ENCODE measurements at places on chromosomes 3 and 15.

- no peak for DNase-seq
Measured at GRCh38 chr3:169658311-169658931, 5.1 kb downstream of the MECOM start.

GRCh38 chr3:187989575-187990153 is 164.3 kb upstream of the LPP start:
- DNase-seq: no peak

- no peak for DNase-seq
Measured at GRCh38 chr3:20182206-20182605, 3.8 kb downstream of the SGO1 start.

DNA sequence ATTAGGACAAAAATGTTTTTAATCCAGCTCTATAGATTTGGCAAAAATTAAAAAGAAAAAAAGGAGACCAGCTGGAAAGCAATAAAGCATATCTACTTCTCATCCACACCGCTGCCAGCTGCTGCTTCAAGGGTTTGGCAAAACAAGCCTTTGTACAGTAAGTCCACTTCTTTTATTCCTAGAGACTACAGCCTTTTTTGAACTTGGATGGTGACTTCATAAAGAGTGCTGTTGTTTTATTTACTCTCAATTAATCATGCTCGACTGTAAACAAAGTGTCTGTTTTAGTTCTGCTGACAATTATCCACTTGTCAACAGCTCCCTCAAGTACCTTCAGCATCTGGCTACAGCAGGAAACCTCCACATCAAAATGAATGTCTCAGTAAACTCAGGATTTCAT is 12.3 kb upstream of the FOXB1 start:
- DNase-seq: no peak

DNA sequence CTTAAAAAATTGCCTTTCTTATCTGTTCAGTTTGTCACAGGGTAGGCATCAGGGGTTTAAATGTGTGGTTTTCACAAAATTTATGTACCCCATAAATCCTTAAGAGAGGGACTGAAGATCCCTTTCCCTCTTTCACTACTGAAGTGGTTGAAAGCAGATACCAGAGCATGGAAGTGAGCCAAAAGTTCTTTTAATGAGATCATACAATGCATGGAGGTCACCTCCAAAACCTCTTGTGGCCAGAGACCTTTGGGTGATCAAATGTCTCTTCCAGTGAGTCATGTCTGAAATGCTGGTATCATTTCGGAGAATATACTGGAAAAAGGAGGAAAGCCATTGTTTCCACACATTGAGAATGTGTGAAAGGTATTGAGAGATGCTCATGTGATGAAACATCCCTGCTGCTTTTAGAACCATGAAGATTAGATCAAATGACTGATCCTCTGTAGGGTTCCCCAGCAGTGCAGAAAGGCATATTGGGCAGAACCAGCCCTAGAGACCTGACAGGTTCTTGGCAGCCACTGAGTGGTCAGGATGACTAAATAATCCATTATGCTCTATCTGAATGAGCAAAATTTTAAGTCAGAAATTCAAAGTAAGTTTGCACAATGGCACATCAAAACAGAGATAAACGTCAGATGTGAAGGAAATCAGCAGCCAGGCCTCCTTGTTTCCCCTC is 165.8 kb upstream of the SLC2A2 start:
- no peak for DNase-seq

DNA sequence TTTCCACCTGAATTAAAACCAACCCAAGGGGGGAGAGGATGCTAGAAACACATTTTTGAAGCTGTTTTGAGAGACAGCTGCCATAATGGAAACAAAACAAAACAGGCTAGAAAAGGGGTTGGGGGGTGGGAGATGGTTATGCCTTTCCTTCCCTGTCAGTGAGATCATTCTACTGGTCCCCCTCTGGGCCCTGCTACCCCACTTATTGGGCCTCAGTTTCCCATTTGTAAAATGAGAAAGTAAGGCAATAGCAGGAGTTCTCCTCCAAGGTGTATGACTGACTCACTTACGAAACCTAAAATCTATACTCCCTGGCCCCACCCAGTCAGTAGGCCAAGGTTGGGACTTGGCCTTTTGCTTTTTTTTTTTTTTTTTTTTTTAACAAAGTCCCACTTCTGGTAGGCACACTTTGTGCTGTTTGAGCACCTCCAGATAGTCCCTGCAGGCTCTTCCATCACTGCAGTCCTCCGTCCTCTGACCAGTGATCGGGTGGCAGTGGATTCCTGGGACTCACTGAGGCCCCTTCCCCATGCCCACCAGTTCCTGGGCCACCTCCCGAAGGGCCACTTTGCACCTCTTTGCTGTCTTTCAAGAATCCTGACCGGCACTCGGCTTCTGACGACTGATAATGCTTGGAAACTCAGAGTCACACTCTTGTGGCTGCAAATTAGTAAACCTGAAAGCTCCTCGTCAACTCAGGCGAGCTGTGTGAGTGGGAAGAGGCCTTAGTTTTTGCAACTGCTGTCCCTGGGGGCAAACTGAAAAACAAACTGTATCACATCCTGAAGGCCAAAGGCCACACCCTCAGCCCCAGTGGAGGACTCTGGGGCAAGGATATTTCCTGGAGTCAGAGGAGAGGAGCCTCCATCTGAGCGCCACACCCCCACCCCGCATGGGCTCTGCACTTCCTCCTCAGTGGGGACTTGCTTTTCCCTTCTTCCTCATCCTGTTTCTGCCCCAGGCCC is 6.7 kb upstream of the PSTPIP1 start:
- DNase-seq: no peak

DNA sequence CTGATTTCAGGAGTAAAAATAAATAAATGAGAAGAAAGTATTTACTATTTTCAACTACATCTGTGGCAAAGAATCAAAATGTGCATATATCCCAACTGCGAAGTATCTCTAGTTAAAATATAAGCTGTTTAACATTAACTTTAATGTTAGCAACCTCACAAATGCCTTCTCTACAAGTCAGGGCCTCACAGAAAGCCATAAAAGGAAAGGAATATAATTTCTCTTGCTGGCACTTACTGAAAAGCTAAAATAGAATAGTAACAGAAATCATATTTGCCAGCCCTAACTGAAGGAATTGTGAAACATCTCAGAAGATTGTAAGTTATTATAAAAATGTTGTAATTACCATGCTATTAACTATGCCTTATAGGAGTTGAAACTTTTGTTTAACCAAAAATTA is 65.1 kb upstream of the MBNL1 start:
- DNase-seq: no peak

- DNase-seq: no peak
Measured at GRCh38 chr15:80242802-80243201, 9.2 kb downstream of the CTXND1 start.

GRCh38 chr3:105399611-105400010 is 32.9 kb downstream of the ALCAM start:
- DNase-seq: no peak

DNA sequence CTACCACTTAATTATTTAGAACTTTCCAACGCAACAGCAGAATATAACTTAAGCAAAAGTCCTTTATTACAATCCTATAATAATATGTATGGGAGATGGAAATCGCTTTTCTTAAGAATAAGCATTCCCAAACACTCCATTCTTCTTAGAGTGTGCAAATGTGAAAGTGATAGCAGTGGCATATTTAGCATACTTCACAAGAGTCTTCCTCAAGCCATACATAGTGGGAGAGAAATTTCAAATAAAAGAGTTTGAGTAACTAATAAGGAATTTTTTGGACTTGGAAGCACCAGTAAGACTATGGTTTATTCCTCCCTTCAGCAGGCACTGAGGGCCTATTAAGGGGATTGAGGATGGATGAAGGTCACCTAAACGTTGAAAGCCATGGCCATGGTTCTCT is 22.1 kb upstream of the BNC1 start:
- DNase-seq: no peak

DNA sequence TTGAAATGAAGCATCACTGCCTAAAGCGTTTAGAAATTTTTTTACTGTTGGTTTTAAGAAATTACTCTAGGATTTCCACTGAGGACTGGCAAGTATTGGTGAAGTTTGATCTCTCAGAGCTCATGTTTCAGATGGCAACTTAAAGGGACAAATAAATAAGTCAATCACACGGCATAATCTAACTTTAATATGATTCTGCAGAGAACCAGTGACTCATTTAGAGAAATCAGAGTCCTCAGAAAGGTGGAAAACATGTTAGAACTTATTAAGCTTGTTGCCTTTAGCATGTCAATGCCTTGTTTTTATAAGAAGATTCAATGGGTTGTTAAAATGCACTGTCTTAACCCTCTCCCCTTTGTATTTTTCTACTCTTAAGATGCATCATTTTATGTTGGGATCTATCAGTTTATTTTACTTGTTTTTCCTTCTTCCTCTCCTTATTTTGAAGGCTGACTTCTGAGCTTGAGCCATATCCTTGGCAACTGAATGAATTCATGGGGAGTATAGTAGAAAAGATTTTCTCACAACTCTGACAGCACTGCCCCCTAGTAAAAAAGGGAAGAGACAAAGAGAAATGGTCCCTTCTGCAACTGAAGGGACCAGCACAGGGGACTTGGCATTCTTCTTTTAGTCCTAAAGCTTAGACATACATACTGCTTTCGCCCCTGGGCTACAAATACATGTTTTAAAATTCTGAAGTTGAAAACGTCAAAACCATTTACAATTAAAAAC is 431.2 kb downstream of the LPP start:
- no peak for DNase-seq

DNA sequence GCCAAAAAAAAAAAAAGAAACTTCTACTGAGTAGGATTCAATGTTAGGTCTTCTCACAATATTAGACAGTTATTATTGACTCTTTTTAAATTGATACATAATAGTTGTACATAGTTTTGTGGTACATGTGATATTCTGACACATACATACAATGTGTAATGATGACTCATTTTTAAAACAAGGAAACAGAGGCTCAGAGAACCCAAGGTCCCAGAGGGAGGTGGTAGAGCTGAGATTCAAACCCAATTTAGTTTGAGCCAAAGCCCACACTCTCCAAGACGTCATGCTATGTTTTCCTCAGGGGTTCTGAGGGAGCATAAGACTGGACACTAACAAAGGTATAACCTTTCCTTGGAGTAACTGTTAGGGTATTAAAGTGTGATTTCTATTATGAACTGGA is 40.6 kb downstream of the MYO5C start:
- DNase-seq: no peak

GRCh38 chr15:39704235-39704634 is 78.4 kb downstream of the FSIP1 start:
- DNase-seq: no peak

DNA sequence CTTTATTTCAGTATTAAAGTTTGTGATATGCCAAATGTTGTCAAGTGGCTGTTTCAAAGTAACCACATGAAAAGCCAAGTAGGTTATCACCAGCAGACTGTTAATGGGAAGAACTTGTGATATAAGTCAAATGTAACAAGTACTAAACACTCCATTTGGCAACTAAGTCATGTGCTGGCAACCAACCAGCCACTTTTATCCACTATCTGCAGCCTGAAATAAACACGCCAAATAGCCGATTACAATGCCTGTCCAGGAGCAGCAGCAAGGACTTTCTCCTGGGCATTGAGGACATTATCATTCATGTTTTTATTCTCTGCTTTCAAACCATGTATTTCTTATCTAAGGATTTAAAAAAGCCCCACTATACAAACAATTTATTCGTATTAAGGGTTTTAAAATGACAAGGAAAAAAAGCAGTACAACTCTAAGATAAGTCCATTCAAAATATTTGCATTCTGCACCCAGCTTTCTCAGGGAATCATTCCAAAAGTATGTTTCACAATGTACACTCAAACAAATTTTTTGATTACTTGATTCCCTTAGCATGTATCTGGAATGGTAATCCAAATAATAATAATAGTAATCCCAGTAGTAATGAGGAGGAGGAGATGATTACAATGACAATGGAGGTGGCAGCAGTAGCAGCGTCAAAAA is 448.6 kb downstream of the ERC2 start:
- no peak for DNase-seq

DNA sequence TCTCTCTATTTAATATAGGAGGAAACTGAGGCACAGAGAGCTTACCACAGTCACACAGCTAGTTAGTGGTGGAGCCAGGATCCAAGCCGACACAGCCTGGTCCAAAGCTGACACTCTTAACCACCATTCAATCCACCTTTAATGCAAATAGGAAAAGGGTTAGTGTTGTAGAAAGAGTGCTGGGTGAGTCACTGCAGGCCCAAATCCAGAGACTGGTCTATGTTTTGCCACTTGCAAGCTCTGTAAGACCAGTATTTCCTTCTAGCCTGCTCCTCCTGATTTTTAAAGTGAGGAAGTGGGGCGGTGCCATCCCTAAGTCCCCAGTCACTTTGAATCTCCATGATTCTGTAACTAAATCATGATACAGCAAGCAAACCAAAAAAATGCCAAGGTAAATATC is 111.0 kb downstream of the MECOM start:
- DNase-seq: no peak

- DNase-seq: no peak
Measured at GRCh38 chr15:38547255-38547997, 17.2 kb downstream of the RASGRP1 start.

Data from stimulated activated CD8-positive, alpha-beta memory T cell treated with anti-CD3 and anti-CD28 coated beads, Interleukin-2, amount 100 ng/mL, for 1 hour (primary cell).